ENCODE measurements at places on chromosomes 6 and 20.

- no peak for DNase-seq
Observed at GRCh38 chr20:35904982-35905663, 49.2 kb downstream of the SCAND1 start.

GRCh38 chr6:30364591-30364990, 19.6 kb downstream of the RPP21 start:
- DNase-seq = no peak

DNA sequence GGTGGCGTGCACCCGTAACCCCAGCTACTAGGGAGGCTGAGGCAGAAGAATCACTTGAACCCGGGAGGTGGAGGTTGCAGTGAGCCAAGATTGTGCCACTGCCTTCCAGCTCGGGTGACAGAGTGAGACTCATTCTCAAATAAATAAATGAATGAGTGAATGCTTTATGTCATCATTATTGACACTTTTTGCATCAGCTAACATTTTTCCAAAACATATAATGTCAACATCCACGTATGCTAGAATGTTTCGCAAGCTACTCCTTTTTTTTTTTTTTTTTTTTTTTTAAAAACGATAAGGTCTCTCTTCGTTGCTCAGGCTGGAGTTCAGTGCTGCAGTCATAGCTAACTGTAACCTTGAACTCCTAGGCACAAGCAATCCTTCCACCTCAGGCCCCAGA, 72.2 kb downstream of the SENP6 start:
- no peak for DNase-seq

DNA sequence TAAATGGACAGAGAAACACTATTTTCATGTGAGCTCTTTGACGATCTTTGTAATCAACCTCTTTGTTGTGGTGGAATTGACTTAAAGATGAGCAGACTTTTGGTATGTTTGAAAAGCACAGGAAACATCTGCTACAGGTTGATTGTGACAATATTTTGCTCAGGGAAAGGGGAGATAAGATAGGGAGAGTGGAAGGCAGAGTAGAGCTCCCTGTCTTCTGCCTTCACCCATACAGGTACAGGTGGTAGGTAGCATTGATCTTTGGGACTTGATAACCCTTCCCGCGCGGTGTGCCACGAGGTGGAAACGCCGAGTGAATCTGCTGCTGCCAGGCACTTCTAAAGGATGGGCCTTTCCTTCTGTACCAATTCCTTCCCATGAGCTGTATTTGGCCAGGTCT, 183.6 kb downstream of the UTRN start:
- no peak for DNase-seq

- DNase-seq = no peak
Observed at GRCh38 chr6:42163981-42164380, 9.2 kb upstream of the GUCA1A start.

GRCh38 chr20:38209054-38209675, 44.1 kb upstream of the TGM2 start:
- DNase-seq = no peak

DNA sequence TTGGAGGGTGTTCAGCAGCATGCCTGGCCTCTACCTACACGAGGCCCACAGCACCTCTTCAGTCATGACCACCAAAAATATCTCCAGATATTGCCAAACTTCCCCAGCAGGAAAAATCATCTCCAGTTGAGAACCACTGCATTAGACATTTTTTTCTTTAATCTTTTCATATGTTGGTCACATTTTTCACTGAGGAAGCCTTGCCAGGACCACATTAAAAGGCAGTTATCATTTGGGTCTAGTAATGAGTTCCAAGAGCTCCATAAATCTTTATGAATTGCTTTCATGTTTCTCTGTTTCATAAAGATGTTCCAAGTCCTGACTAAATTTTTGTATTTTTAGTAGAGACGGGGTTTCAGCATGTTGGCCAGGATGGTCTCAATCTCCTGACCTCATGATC, 28.8 kb downstream of the MTRES1 start:
- DNase-seq = no peak

GRCh38 chr20:60052322-60052721, 94.1 kb downstream of the CDH26 start:
- no peak for DNase-seq

GRCh38 chr6:159902620-159903019, 11.8 kb downstream of the MAS1 start:
- DNase-seq = no peak

- no peak for DNase-seq
Observed at GRCh38 chr20:20744170-20744725, 31.8 kb upstream of the RALGAPA2 start.

- no peak for DNase-seq
Observed at GRCh38 chr6:157491571-157492232, 110.7 kb downstream of the ZDHHC14 start.

DNA sequence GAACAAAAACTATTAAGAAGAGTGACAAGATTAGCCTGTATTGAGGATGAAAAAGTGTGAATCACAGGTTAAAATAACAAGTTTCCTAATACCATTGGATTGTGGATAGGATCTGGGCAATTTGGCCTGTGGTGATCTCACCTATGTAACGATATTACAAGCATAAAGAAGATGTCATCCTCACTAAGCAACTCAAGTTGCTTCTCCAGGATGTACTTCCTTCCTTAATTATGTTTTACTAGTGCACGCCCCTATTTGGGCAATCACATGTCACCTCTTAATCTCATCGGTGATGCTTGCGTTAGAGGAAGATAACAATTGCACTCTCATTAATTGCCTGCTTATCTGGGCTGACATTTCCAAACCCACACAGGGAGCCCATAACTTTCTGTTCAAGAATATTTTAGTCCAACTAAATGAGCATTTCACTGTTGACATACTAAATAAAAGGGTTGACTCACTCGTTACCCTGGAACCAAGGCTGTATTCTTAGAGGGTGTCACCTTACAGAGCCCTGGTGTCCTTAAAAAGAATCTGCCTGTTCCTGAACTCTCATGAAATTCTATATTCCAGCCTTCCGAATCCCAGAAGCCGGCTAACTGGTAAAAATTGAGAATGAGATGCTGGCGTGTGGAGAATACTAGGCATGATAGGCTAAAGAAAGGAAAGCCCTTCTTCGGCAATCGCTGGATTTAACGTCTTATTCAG, 88.2 kb upstream of the ATXN1 start:
- DNase-seq = no peak

- DNase-seq = no peak
Observed at GRCh38 chr6:108742041-108742440, 106.2 kb upstream of the ARMC2 start.

GRCh38 chr6:137871831-137872454, 4.9 kb downstream of the TNFAIP3 start:
- no peak for DNase-seq

DNA sequence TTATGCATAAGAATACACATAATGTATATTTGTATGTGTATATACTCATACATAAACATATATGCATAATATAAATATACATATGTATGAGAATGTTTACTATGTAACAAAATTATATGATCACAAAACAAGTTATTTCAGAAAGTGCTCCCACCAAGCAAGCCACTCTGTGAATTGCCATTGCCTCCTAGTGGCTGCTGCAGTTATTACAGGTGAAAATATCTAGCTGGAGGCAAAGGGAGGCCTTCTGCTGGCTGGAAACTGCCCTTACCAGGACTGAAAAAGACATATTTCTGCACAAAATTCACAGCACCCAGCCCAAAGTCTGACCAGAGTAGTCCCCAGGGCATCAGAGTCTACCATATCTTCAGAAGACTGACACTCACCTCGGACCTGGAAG, 14.4 kb upstream of the ADAM33 start:
- DNase-seq = no peak

DNA sequence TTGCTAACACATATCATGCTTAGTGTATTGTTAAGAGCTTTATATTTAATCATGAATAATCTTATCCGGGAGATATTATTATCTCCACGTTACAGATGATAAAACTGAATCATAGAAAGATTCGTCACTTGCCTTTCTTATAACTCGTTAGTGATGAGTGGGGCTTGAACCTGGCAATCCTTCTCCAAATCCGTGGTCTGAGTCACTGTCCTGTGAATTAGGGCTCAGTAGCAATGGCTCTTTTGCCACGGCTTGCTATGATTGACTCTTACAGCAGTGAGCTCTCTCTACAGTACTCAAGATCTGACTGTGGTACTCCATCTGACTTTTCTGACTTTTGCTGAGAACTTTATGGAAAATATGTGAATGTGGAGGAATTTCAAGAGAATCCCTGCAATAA, 246.9 kb downstream of the PACRG start:
- DNase-seq = no peak

- DNase-seq = no peak
Observed at GRCh38 chr20:61746781-61747180, 318.9 kb downstream of the TAF4 start.

GRCh38 chr6:101650402-101651100, 257.0 kb downstream of the GRIK2 start:
- DNase-seq = no peak

GRCh38 chr6:32108094-32108627, 977 bp downstream of the TNXB start:
- no peak for DNase-seq

GRCh38 chr20:57003012-57003411, 263.4 kb downstream of the BMP7 start:
- no peak for DNase-seq

GRCh38 chr6:49639177-49639817, 2.7 kb upstream of the RHAG start:
- DNase-seq = no peak

GRCh38 chr6:54204921-54205591, 93.8 kb downstream of the MLIP start:
- no peak for DNase-seq

- DNase-seq = no peak
Observed at GRCh38 chr6:129267028-129267427, 384.1 kb downstream of the LAMA2 start.

DNA sequence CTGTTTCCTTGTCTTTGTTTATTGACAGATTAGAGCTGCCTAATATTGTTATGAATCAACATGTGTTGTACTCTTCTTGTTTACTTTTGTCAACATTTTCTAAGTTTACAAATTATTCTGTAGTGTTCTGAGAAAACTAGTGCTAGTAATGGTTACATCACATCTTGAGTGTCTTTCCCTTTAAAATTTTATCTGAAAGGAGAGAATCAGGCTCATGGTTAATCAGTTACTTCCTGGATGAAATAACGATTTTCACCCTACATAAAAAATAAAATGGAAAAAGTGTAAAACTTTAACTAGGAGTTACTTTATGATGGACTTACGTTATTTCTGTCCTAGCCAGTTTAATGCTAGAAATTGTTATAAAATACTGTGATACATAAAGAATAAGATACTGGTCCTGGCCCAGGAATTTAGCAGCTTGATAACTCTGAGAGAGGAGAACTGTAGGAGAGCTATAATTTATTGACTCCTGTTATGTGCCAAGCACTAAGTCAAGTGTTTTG, 26.4 kb upstream of the BMP5 start:
- DNase-seq = no peak

DNA sequence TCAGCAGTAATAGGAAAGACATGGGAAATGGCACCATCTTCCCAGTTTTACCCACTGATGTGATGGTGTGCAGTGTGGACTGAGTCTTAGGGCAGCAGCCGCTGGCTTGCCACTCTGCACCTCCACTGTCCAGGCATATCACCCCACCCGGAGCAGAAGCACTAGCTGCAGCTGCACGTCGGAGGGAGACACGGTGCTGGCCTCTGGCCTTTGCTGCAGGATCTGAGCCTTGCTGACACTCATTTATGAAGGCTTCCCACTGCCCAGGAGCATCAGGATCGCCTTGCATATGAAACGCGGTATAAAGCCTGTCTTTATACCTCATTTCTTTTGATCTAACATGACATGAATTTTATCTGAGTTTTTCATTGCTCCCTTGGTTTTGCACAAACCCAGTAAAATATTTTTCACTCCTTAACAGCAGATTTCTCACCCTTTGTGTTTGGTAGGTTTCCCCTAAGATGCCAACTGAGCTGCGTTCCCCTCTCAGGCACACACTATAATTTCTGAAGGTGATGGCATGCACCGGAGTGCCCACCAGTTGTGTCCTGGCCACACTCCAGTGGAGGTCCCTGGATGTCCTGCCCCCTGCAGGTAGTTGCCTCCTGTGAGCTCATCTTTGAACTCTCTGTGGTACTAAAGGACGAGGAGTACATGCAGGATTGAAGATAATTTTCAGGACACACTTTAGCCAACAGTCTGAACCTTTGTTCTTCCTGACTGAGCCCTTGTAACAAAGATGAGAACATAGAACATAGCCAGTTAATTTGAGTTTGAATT, 9.0 kb upstream of the EXOC2 start:
- DNase-seq = no peak

GRCh38 chr6:50305660-50306059, 255.9 kb upstream of the DEFB112 start:
- no peak for DNase-seq

DNA sequence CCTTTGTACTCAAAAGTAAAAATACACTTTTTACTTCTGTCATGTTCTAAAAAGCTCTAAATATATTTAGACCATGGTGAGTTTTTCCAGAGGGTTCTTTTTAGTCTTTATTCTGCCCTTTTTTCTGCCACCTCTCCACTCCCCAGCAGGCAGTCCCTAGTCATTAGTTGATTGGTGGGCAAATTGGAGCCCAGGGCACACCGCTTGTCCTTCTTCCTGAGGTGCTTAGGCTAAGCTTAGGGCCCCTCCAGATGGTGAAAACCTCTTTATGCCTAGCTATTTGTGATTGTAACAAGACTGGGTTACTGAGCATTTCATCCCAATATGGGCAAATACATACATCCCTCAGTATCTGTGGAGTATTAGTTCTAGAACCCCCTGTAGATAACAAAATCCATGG, 6.2 kb downstream of the TREML1 start:
- no peak for DNase-seq

DNA sequence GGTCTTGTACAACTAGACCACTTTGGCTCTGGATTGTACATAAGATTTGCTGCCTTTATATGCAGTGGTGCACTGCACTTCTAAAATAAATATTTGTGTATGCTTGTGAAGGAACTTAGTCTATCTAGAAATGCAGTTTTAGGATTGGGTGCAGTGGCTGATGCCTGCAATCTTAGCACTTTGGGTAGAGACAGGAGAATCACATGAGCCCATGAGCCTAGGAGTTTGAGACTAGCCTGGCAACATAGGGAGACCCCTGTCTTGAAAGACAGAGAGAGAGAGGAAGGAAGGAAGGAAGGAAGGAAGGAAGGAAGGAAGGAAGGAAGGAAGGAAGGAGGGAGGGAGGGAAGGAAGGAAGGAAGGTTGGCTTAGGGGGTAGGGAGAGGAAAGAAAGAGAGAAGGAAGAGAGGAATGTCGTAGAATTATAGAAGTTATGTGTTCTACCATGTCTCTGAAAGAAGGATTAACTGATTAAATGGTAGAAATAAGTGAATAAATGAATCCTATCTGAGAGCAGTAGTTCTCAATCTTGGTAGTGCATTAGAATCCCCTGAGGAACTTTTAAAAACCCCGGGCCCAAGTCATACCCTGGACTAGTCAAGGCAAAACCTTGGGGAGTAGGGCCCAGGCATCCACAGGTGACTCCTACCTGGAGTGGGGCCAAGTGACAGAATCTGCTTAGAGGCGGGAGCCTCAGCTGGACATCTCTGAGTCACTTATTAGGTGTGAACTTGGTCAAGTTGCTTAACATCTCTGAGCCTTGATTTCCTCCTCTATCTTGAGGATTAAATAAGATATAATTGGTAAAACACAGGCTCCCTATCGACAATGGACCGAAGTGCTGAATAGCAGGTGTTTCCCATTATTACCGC, 130.3 kb downstream of the ZNF217 start:
- no peak for DNase-seq

- no peak for DNase-seq
Observed at GRCh38 chr20:3162080-3162611, 2.5 kb upstream of the FASTKD5 start.

All from germinal center (tissue), 1 donor.